ENCODE measurements at places on chromosomes 3 and 15.
A peak's percentile ranks its signal among the peaks of the same experiment; 100 is the strongest.

DNA sequence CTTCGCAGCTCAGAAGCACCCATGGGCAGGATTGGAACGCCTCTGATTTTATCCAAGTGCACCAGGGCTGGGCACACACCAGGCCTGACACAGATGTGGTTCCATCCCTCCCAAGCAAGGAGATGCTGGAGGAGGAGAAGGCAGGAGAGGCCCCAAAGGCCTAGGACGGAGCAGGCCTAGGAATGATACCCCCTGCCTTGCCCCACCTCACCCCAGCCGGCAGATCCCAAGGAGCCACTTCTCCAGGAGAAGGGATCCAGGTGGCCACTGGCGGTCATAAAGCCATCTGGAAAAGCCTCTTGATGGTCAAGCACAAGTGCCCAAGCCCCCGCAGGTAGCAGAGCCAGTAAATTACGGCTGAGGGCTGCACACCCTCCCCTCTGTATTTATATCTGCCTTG, 211.8 kb downstream of the TBC1D2B start:
- no peak for DNase-seq

- DNase-seq, result peak; percentile 42
Measured at GRCh38 chr15:101652786-101653430, 727 bp upstream of the TM2D3 start.

DNA sequence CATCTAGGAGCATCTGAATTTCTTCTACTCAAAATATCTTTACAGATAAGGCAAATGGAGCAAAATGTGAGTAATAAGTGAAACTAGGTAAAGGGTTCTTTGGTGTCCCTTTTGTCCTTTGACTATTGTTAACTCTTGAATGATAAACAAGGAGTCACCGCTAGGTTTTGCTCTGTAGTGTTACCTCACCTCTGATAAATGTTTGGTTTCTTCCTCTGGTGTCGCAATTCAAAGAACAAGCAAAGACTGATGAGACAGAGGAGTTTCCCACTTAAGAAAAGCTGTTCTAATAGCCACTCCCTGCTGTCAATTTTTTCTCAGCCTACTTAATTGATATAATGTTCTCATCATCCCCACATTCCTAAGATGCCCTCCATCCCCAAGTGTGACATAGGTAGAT, 925.9 kb downstream of the IGSF11 start:
- DNase-seq, result no peak

GRCh38 chr3:123713211-123713610, 128.4 kb upstream of the HACD2 start:
- DNase-seq, result no peak

GRCh38 chr3:140276703-140277102, 341.7 kb downstream of the CLSTN2 start:
- DNase-seq, result peak; percentile 19

DNA sequence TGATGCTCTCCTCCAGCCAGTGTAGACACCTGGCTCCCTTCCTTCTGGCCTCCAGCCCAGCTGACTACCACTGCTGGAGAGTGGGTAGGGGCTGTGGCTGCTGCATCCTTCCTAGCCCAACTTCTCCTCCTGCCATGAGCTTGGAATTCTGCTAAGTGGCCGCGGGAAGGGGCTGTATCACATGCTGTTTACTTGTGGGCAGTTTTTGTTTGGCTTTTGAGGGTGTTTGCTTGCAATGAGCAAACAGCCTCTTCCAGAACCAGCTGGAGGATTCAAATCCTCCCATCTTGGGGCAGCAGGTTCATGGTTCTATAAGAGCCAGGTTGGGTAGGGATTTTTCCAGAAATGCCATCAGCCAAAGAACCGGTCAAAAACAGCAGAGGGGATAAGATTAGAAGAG, 9.0 kb downstream of the GASK1A start:
- no peak for DNase-seq

DNA sequence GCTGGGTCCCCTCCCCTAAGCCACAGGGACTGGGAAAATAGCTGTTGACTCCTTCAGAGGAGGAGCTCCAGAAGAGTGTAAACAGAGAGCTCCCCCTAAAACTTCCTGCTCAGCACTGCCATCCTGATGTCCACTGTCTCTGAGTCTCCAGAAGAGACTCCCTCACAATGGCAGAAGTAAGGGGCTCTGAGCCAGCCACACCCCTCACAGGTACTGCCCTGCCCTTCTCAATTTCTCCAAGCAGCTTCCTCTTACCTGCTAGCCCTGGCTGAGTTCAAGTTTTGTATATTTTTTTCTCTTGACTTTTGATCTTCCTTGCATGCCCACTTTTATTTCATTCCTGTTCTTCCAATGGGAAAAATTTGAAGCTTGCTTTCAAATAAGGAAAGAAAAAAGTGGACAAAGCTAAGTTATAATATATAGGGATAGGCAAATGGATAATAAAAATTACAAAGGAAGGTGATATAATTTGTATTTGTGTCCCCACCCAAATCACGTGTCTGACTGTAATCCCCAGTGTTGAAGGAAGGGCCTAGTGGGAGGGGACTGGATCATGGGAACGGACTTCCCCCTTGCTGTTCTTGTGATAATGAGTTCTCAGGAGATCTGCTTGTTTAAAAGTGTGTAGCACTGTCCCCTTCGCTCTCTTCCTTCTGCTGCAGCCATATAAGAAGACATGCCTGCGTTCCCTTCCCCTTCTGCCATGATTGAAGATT, 442.2 kb upstream of the WNT5A start:
- DNase-seq, result no peak

DNA sequence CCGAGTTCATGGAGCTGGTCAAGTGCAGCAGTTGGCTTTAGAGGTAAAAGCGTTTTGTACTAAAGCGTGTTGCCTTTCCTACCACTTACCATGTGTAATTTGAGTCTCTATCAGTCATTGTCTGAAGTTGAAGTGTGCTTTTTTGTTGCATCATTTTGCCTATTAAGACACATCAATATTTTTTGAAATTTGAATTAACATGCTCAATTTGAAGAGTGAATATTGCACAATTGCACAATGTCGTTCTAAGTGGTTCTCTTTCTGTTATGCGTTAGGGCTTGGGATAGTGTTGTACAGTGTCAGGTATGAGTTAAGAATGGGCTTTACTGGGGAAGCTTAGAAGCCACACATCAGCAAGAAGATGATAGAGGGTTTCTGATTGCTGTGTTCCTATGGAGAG, 84.0 kb upstream of the ACKR4 start:
- DNase-seq, result no peak

DNA sequence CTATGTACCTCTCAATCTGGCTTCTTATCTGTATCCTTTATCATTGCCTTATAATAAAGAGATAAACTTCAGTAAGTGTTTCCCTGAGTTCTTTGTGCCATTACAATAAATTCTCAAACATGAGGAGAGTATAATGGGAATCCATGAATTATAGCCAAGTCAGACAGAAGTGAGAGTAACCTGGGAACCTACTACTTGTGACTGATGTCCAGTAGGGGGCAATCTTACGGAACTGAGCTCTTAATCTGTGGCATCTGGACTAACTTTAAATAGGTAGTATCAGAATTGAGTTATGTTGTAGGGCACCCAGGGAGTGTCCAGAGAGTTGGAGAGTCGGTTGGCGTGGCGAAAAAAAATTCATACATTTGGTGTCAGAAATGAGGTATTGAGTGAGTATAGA, 542.6 kb downstream of the ZBBX start:
- no peak for DNase-seq

GRCh38 chr3:148816427-148816826, 11.2 kb upstream of the CPB1 start:
- no peak for DNase-seq

GRCh38 chr3:12560505-12561190, 3.8 kb downstream of the MKRN2 start:
- no peak for DNase-seq

- no peak for DNase-seq
Measured at GRCh38 chr3:183490653-183491052, 62.2 kb upstream of the MCF2L2 start.

GRCh38 chr15:90889313-90889730, 5.0 kb downstream of the FES start:
- no peak for DNase-seq

- DNase-seq, result peak; percentile 55
Measured at GRCh38 chr3:27623085-27623753, 98.9 kb downstream of the EOMES start.

GRCh38 chr15:80155001-80155377, 2.2 kb downstream of the FAH start:
- DNase-seq, result no peak

DNA sequence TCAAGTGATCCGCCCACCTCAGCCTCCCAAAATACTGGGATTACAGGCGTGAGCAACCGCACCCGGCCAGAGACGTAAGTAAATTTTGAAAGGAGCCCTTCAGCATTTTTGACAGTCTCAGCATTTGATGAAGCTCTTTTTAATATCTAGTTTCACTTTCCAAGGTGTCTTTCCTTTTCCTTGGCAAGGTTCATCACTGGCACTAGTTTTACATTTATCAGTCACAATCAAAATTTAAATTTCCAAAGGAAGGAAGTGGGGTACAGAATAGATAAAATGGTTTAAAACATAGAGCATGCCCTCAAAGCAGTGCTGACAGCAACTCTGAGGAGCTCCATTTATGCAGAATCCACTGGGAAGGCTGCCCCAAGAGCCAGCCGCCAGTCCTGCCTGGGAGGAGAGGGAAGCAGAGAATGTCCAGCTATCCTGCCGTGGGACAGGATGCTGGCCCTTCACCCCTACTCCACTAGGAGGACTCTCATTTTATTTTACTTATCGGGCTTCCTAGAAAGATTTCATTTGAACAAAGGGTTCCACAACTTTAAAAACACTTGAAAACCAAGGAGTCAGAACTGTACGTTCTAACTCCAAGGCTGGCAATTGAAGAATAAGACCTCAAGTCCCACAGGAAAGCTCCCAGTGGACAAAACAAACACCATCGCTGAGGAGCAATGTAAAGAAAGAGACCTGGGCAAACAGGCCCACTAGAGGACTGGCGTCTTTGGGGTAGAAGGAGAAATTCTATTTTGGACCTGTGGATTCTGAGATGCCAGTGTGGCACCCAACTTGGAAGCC, 9.9 kb downstream of the SFMBT1 start:
- no peak for DNase-seq

DNA sequence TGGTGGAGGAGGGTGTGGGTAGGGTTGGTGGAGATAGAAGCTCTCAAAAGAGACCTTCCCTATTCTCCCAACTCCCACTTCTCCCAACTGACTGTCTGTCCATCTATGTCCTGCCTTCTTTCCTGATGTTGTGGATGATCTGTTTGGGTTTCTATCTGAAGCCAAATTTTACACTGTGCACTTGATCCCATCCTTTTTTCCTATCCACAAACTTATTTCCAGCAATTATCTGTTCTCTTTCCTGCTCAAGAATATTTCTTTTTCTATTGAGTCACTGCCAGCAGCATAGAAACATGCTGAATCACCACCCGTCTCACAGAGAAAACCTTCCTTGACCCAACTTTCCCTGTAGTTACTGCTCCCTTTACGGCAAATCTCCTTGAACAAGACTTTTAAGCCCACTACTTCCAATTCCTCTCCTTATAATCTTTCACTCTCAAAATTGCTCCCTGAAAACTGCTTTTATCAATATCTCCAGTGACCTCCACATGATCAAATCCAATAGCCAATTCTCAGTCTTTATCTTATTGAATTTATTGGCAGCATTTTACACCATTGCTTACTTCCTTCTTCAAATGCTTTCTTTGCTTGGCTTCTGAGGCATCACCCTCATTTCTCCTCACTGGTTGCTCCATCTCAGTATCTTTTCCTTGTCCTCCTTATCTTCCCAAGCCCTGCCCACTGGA, 141.2 kb upstream of the SLC7A14 start:
- DNase-seq, result peak; percentile 88

DNA sequence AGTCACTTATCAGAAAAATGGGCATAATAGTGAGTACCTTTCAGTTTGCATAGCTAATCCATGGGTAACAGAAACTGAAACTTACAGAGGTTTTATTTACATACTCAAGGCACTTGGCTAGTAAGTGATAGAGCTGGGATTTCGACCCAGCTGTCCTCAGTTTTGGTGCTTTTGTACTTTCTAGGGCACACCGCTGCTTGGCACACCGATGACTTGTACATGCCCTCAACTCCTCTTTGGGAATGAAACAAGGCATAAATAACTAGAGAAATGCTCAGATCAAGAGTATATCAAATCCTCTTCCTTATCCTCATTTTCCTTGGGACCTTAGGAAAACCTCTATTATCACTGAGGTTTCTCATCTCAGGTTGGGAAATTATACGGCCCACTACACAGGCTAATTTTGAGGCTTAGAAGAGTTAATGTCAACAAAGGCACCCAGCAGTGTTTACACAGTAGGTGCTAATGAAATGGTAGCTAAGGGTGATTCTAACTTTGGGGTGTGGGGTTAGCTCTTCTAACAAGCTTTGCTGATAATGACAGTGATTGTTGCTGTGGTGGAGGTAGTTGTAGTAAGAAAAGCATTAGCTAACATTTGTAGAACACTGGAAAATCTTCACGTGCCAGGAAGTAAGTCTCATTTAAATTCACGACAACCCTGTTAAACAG, 20.3 kb upstream of the DGKG start:
- no peak for DNase-seq

DNA sequence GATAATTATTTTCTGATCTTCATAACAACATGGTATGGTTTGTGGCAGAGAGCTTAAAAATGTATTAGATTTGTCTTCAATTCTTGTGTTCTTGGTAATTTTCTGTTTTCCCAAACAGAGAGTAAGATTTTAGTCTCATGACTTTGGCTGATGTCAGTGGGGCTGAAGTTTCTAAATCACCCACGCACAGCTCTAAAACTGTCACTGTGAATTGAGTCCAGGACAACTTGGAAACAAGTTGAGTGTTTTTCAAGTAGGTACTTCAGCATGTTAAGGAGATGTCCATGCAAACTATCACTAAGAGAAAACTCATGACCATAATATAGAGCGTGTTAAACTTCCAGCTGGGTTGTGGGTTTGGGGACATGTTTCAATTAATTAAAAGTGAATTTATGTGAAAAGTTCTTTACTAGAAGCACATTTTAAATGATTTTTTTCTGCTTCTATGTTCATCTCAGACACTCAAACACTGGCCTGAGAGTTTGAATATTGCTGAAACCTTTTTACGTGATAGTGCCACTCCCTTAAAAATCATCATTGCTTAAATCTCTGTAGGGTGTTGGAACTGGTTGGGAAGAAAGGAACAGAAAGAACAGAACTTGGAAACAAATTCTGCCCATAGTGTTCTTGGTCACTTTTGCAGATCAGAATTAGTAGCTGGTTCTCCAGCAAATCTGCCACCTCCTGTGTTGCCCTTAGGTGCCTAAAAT, 89.8 kb downstream of the KLHL25 start:
- no peak for DNase-seq

- DNase-seq, result no peak
Measured at GRCh38 chr15:31366169-31366734, 39.6 kb downstream of the KLF13 start.

GRCh38 chr3:183233966-183234365, 19.1 kb upstream of the B3GNT5 start:
- DNase-seq, result no peak

GRCh38 chr15:44662478-44663409, 718 bp downstream of the SPG11 start:
- DNase-seq, result peak; percentile 31

All from brain microvascular endothelial cell (primary cell).